ENCODE measurements at places on chromosomes 12 and 14.

GRCh38 chr12:100254876-100255275, 12.0 kb downstream of the DEPDC4 start:
- no peak for DNase-seq

- DNase-seq: no peak
Measured at GRCh38 chr14:60652674-60653651, 3.7 kb upstream of the SIX1 start.

- peak; percentile 4 for DNase-seq
Measured at GRCh38 chr14:104882325-104882973, 17.4 kb downstream of the CEP170B start.

- DNase-seq: no peak
Measured at GRCh38 chr14:39956372-39956771, 524.1 kb upstream of the FBXO33 start.

GRCh38 chr14:59377491-59377890, 87.7 kb downstream of the GPR135 start:
- no peak for DNase-seq

GRCh38 chr12:130644146-130644545, 72.0 kb downstream of the RIMBP2 start:
- no peak for DNase-seq

DNA sequence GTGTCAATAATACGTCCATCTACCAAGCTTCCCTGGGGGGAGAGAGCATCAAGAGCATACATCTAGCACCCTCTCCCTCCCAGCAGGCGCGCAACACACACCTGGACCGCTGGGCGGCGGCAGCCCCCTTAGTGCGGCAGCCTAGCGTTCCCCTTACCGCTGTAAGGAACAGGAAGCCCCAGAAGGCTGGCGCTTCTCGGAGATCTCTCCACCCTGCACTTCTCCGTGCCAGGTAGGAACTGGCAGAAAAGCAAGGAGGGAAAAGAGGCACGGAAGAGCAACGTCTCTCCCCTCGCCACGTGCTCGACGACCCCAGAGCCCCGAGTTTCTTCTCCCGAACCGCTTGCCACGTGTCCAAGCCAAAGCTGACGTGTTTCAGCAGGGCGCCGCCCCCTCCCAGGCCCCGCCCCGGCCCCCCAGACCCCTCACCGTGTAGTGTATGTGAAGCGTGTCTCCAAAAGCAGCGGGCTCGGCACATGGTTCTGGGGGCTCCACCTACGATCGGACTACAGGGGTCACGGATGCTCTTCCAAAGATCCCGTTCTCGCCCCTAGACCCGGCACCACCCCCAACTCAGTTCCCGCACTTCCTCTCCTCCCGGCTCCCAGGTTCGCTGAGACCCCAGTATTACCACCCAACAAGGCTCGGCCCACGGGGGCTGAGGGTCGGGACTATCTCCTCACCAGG, 532 bp downstream of the FKBP11 start:
- peak; percentile 19 for DNase-seq

DNA sequence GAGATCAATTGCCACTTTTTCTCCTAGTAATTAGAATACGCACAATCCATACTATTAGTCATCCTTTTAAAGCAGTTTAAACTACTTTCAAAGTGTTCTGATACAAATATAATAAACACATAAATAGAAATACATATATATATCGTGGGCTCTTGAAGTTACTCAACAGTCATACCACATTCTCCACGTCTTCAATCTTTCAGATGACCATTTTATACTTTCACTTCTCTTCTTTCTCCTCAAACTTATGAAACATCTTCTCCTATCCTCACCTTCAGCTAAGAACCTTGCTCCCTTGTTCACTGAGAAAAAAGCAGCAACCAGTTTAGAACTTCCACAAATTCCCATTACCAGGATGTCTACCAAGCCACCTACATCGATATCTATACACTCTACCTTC, 19.2 kb downstream of the CEP290 start:
- no peak for DNase-seq

GRCh38 chr12:54926246-54926645, 58.3 kb downstream of the TESPA1 start:
- DNase-seq: no peak

- DNase-seq: peak; percentile 52
Measured at GRCh38 chr14:34733245-34733644, 18.9 kb upstream of the CFL2 start.

- no peak for DNase-seq
Measured at GRCh38 chr12:108297424-108297823, 41.7 kb downstream of the CMKLR1 start.

DNA sequence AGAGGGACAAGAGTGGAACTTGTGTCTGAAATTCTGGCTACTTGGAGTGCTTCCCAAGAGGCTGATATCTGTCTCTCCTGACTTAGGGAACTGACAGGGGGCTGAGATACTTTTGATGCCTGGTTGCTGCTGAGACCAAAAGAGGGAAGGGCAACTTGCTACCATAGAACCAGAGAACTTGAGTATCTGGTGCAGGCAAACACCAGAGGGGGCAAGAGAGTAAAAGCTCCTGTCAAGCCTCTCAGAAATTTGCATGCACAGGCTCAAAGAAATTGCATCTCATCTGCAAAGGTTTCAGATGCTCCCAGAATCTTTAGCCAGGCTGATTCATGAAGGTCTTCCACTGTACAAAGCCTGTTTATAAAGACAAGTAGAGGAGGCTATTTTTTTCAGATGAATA, 391.3 kb upstream of the FOXG1 start:
- no peak for DNase-seq

- DNase-seq: no peak
Measured at GRCh38 chr12:40515041-40515816, 177.0 kb upstream of the CNTN1 start.

DNA sequence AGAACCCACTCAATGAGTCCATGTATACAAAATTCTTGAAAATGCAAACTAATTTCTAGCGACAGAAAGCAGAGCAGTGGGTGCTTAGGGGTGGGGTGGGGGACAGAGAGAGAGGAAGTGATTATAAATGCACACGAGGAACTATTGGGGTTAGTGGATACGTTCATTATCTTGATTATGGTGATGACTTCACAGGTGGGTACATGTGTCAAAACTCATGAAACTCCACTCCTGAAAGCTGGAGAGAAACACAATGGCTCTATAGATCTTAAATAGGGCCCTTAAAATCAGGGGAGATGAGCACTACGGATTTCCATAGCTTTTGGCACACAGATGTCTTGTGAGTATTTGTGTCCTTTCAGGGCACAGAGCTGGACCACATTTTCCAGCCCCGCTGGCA, 59.9 kb downstream of the STON2 start:
- DNase-seq: no peak

DNA sequence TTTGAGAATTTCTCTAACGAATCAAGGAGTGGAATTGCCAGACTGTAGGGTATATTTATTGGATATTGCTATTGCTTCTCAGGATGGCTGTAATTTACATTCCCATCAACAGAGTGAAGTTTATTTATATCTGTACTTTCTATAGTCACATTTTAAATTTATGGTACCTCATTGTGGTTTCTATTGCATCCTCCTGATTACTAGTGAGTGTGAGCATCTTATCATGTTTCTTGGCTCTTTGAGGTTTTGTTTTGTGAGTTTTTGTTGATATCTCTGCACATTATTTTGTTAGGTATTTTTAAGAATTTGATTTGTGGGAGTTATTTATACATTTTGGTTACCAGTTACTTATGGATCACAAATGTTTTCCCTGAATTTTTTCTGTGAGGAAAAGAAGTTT, 13.9 kb downstream of the DNM1L start:
- DNase-seq: no peak

DNA sequence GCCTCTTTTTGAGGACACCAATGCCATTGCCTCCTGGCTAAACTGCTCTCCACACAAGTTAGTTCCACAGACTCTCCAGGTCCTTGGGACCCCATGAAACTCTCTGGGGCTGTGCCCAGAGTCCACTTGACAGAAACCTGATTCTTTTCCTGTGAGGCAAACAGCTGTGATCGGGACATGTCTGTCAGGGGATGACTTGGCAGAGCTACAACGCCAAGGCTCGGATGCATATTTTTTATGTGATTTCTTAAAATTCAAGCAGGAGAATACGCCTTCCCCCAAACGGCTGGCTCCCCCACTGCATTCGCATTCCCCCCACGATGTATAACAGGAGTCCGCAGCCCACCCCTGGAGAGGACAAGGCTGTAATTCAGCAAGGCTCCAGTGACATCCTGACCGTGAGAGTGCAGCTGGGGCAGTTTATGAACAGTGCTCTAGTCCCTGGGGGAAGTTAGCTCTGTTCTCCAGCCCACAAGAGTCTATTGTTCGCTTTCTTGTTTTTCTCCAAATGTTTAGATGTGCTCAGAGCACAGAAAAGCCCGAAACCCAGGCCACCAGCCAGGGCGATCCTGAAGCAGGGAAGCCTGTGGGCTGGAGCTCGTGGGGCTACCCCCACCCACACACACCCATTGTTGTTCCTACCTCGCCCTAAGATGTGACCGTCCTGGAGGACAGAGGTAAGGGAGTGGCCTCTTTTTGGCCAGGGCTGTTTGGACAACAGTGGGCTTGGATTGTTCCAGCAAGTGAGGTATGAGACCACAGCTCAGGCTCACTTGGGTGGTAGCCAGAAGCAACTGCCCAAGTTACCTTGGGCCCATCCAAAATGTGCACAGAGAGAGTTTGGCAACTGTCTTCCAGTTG, 159.5 kb downstream of the ZFP36L1 start:
- DNase-seq: no peak

DNA sequence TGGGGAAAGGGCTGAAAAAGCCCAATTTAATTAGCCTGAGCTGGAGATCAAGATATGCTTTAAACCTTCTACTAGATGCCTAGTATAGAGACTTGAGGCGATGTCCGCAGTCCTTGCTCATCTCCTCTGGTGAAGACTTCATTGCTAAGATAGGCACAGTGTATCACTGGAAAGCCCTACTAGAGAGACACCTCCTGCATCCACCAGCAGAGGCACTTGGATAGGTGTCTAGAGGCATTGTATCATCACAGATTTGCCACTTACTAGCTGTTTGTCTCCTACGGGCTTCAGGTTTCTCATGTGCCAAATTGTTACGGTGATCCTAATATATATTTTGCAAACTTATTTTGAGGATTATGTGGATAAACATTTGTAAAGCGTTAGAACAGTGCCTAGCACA, 1048.5 kb downstream of the GALC start:
- no peak for DNase-seq

DNA sequence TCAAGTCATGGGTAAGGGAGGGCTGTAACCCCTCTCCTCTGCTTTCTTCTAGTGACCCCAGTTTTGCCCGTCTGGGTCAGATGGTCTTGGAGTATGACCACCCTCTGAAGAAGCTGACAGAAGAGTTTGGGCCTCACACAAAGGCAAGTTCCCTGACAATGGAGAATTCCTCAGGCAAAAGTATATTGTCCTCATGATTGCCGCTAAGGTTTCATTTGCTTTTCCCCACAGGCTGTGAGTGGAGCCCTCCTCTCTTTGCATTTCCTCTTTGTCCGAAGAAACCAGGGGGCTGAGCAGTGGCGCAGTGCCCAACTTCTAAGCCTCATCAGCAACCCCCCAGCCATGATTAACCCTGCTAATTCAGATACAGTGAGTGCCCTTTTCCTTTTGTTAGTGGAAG, 12.1 kb downstream of the NCKAP1L start:
- no peak for DNase-seq

DNA sequence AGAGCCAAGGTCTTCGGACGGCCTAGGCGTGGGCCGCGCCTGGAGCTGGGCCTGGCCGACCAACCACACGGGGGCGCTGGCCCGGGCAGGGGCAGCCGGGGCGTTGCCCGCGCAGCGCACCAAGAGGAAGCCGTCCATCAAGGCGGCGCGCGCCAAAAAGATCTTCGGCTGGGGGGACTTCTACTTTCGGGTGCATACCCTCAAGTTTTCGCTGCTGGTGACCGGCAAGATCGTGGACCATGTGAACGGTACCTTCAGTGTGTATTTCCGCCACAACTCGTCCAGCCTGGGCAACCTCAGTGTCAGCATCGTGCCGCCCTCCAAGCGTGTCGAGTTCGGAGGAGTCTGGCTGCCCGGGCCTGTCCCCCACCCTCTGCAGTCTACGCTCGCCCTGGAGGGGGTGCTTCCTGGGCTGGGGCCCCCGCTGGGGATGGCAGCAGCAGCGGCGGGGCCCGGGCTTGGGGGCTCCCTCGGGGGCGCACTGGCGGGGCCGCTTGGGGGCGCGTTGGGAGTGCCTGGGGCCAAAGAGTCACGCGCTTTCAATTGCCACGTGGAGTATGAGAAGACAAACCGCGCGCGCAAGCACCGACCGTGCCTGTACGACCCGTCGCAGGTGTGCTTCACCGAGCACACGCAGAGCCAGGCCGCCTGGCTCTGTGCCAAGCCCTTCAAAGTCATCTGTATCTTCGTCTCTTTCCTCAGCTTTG, 4.4 kb upstream of the SHMT2 start:
- no peak for DNase-seq

DNA sequence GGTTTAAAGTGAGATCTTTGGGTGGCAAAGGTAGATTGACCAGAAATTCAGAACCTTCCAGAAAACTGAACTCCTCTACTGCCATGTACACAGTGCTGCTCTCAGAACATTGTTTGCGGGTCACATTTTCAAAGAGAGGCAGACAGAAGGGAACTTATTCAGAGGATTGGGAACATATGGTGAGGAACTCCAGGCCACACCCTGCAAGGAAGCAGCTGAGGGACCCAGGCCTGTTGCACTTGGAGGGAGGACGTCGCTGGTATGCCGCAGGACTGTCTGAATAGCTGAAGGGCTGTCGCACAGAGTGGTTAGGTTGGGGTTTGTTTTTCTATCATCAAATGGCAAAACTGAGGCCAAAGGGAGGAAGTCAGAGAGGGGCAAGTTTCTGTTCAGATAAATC, 441.1 kb downstream of the DPF3 start:
- DNase-seq: no peak

GRCh38 chr12:52341066-52341580, 19.9 kb upstream of the KRT83 start:
- no peak for DNase-seq

- DNase-seq: no peak
Measured at GRCh38 chr14:61126603-61127498, 145.8 kb downstream of the SLC38A6 start.

- DNase-seq: no peak
Measured at GRCh38 chr14:99158646-99159165, 113.3 kb downstream of the BCL11B start.

DNA sequence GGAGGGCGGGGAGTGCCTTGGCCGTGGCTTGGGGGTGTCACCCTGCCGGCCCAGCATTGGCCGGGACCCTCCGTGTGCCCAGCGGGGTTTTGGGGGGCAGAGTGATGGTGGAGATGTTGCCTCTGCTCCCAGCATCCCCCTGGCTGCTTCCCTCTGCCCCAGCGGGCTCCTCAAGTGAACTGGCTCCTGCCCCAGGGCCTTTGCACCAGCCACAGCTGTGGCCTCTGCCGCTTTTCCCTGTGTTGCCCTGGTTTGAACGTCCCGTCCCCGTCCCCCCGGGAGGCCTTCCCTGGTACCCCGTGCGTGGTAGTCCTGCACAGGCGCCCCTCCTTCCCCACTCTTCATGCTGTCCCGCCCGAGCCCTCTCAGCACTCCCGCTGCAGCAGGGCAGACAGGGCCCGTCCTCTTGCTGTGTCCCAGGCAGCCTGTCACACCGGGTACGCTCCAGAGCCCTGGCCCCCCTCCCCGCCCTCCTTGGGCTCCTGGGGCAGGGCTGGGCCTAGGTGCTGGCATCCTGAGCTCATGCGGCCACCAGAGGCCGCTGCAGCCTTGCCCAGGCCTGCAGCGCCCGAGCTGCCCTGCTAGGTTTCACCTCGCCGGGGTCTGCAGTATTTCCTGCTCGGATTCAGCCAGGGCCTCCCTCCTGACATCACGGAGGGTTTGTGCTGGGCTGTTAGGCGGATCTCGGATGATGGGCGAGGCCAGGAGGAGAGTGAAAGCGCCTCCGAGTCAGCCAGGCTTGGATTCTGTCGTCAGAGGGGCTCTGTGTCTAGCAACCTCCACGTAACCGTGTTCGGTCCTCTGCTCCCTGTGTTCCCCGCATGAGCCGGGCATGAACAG, 9.5 kb downstream of the NOC4L start:
- DNase-seq: peak; percentile 55
